C1 segment of cervical spinal cord (tissue), 14 donors: ENCODE measurements at places on chromosomes 2 and 18.

DNA sequence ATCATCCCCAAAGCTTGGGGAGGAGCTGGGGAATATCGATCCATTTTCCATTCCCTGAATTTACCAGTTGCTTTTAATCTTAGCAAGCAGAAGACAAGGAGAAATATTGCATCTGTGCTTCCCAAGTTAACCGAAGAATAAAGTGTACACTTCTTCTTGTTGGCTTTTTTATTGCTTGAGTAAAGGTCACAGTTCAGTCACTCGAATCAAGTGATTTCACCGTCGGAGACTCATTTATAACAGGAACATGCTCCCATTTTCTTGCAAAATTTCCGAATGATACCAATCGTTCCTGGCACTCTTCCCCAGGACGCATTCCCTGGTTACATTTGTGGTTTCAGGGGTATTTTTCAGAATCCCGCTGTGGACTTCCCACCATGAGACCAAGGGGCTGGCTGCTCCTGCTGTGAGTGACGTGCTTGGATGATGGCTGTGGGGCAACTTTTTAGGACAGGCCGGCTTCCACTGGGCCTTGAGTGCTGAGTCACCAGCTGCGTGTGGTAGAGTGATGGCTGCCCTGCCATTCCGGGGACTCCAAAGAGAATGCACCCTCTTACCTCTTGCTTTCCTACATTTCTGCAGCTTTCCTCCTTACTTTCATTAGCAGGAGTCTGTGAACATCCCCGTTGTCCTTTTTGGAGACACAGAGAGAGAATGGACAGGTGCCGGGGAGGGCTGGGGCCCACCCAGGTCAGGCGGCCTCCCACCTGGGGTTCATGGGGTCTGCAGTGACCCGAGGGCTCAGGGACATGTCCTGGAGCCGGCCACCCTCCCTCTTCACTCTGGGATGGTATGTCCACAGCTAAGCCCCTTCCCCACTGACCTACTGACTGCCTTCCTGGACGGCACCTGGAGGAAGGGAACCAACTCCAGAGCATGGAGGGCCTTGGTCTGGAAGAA is 60.7 kb upstream of the HDAC4 start:
- no peak for DNase-seq

- DNase-seq, result no peak
These were observed 96.4 kb downstream of the EPB41L3 start for GRCh38 chr18:5447442-5447841.

DNA sequence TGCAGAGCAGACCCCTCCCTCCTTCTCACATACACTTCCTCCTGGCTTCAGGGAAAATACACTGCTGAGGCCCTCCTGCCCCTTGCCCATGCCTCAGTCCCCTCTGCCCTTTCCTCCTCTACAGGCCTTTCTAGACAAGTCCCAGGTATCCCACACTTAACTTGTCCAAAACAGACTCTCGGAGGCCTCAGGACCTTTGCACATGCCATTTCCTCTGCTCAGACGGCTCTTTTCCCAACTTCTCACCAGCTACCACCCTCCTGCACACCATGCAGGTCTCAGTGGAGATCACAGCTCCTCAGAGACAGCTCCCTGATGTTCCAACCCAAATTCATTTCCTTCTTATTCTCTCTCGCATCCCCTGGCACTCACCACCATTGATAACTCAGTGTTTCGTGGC is 11.7 kb downstream of the TBC1D8 start:
- no peak for DNase-seq

- no peak for DNase-seq
These were observed 16.3 kb downstream of the CROCC2 start for GRCh38 chr2:240922245-240922981.

- no peak for DNase-seq
These were observed 872 bp downstream of the DSG2 start for GRCh38 chr18:31498574-31499524.

- no peak for DNase-seq
These were observed 50.1 kb downstream of the CIB4 start for GRCh38 chr2:26590980-26591618.

DNA sequence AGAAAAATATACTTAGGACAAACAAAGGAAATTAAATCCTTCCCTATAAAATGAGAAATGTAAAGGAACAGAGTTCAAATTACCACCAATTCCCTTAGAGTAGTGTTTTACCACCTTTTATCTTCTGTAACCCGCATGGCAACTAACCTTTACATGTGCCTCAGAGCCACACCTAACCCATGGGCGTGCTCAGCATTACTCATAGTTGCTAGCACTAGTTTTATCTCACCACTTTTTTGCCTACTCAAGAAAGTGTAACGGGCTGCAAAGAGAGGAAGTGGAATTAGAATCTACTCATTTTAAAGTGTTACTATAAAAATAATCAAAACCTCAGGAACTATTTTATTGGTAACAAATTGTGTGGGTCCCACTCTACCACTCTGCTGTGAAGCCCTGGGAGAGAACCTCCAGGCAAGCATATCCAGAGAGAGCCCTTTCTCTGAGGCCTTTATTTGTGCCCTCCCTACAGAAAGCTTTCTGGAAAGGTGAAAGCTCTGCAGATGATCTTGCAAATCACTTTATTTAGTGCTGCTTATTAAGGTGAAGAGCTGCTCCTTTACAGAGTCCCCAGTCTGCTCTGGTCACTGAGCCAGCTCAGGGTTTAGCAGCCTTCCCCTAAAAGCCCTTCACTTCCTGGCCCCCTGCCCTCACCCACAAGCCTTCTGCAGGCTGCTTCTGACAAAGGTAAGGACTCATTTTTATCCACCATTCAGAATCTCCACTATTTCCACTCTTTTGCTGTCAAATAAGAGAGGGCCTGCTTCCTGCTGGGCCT is 98.8 kb downstream of the TRABD2A start:
- no peak for DNase-seq

GRCh38 chr2:191128172-191128910 is 22.5 kb downstream of the STAT4 start:
- no peak for DNase-seq

DNA sequence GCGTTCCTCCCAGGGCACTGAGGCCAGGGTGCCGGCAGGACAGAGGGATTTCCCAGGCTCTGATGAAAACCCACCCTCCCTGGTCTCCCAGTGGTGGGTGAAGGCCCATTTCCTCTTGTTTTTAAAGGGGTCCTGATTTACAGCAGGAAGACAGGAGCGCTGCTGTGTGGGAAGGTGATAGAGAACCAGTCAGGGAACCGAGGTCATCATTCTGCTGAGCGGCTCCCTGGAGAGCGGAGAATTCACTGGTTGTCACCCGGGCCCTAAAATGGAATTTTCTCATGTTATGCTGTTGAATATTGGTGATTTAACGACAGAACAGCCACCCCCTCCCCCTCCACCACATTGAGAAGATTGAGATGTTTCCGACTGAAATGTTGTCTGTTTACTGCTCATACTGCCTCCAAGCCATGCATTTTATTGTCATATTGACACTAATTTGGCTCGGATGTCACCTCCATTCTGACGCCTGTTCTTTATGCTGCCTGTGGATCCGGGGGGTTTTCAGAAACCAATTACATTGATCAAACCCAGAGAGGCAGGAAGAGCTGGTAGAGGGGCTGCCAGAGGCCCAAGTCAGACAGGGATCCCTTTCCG is 225.2 kb downstream of the GLI2 start:
- DNase-seq, result no peak

DNA sequence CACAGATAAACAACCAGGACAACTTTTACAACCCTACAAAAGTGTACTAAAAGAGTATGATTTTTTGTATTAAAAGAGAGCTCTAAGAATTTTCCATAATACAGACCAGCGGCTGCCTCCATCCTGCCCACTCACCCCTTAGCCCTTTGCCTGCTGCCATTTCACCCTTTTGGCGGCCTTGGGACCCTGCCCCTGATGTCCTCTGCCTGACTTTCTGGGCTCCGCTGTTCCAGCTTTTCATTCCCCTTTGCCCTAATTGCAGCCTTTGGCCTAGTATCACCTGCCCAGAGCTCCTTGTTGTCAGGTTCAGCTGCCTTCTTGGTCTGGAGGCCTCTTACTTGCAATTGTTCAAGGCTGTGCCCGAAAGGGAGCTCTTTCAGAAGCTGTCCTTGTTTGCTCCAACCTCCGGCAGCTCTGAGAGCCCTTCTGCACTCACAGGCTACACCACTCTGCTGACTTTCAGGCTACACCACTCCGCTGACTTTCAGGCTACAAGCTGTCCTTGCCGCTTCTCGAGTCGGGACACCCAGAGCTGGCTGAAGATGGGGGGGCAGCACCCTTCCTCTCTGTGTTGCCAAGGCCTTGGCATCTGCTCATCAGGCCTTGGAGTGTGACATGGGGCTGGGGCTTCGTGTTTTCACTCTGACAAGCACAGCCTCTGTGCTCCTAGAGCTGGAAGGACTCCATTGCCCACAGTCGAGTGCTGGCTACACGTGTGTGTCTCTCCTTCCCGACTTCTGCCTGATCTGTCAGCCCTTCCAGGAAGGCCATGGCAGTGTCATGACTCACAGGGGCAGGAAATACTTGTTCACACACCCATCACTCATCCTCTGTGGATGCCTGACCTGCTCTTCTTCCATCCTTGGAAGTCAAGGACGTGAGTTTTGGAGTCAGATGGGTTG is 43.1 kb upstream of the HDAC4 start:
- no peak for DNase-seq

DNA sequence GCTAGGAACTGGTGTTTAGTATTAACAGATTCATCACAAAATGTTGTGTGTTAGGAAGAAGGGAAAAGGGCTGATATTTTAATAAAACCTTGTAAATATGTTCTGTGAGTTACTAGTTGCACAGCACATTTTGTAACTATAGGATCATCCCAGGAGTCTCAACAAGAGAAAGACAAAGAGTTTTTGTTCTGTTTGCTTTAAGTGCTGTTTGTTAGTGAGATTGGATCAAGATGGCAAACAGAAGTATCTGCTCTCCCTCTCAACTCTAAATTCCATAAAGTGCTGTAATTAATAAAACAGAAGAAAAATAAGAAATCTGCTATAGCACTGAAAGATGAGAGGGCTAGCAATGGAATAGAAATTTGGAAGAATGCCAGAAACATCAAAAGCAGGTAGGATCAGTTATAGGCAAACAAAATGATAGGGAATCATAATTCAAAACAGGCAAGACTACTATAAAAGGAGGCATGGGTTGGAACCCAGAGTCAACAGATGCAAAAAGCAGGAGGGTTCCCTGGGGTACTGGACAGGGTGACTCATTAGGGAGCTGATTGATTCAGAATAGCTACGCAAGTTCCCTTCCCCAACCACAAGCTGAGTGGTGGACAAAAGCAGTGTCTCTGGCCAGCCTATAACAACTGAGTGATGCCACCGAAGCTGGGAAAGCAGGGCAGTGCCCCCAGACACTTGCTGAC is 75.8 kb downstream of the DYNC1I2 start:
- DNase-seq, result no peak

- no peak for DNase-seq
These were observed 9.6 kb downstream of the PTPRM start for GRCh38 chr18:7576685-7577084.

GRCh38 chr2:242030226-242030575 is 160.7 kb downstream of the RTP5 start:
- no peak for DNase-seq

DNA sequence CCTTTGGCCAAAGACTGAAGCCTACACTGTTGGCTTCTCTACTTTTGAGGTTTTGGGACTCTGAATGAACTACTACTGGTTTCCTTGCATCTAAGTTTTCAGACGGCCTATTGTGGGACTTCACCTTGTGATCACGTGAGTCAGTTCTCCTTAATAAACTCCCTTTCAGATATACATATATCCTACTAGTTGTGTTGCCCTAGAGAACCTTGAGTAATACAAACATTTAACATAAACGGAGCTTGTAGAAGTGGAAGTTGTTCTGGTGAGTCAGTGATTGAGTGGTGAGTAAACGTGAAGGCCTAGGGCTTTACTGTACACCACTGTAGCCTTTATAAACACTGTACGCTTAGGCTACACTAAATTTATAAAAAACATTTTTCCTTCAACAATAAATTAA is 107.2 kb upstream of the CDH2 start:
- no peak for DNase-seq

DNA sequence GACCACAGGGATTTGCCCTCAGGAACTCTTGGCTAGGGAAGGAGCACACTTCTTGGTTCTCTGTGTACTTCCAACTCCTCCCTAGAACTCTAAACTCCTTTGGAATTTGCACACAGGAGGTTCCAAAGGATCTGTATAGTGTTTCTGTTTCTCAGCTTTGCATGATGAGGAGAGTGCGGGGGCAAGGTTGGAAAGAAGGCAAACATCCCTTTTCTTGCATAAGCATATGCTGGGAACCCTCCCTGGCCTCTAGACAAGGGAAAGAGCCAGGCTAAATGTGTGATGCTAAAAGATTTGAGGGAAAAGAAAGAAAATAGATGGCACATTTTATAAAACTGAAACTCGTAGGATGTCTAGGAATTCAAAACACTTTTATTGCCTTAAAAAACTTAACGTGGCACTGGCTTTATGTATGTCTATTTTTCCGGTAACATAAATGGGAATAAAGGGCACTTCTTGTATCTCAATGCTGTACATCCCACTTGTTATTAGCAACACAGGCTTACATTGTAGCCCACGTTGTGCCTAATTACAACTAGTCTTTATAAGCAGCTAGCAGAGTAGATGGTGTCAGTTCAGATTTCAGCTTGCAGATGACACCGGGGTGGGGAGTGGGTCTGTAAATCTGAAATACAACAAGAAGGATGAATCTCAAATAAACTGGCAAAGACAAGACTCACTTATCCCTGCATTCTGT is 165.8 kb downstream of the GPD2 start:
- DNase-seq, result no peak

GRCh38 chr18:54555996-54556395 is 35.0 kb upstream of the DYNAP start:
- DNase-seq, result no peak

DNA sequence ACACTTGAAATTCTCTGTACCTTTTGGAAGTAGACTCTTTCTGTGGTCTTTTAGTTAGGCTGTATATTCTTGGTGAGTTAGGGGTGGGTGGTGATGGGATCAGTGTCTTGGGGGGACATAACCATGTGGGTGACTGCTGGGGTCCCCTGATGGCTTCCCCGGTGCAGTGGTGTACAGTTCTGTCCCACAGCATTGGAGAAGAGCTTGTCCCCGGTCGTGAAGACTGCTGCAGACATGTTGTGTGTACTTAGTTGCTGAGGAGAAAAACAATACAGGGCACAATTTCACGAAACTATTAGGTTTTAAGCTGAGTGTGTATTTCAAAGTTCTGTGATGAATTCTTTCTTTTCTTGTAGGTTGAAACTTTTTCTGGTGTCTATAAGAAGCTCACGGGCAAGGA is 5.4 kb downstream of the RPS7 start:
- no peak for DNase-seq

GRCh38 chr2:148887350-148888002 is 12.4 kb downstream of the KIF5C start:
- DNase-seq, result no peak

GRCh38 chr18:46705521-46705920 is 48.5 kb upstream of the LOXHD1 start:
- no peak for DNase-seq

GRCh38 chr2:168155680-168156079 is 91.7 kb downstream of the STK39 start:
- no peak for DNase-seq

DNA sequence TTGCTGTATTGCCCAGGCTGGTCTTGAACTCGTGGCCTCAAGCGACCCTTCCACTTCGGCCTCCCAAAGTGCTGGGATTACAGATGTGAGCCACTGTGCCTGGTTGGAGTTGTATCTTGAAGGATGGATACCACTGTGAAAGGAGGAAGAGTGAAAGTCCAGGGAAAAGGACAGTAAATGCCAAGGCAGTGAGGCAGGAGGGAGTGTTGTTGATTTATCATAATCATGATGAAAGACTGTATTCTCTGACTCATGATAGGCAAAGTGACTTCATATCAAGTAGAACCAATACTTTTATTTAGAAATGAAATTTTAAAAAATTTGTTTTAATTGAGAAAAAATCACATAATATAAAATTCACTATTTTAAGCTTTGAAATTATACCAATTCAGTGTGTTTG is 162.3 kb downstream of the ARHGAP28 start:
- DNase-seq, result no peak
